ENCODE measurements at places on chromosomes 12 and 14.

- no peak for DNase-seq
Observed at GRCh38 chr12:27787559-27787958, 7.5 kb upstream of the MANSC4 start.

DNA sequence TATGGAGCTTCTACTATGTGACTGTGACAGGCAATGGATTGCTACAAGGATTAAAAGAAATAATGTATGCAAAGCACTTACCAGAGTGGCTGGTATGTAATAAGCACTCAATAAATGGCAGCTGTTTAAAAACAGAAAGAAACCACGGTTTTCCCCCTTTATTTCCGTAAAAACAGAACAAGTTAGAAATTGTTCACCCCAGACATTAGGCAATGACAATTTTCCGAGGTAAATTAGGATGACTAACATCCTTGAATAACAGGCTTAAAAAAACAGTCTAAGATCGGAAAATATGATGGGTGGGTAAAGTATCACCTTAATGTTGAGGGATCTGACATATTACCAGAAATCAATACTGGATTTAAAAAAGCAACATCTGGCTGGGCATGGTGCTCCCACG lies 20.9 kb upstream of the CNIH1 start:
- DNase-seq: no peak

GRCh38 chr12:82605115-82605514 lies 81.6 kb upstream of the TMTC2 start:
- DNase-seq: no peak

GRCh38 chr14:75247939-75248338 lies 30.7 kb upstream of the FOS start:
- no peak for DNase-seq

DNA sequence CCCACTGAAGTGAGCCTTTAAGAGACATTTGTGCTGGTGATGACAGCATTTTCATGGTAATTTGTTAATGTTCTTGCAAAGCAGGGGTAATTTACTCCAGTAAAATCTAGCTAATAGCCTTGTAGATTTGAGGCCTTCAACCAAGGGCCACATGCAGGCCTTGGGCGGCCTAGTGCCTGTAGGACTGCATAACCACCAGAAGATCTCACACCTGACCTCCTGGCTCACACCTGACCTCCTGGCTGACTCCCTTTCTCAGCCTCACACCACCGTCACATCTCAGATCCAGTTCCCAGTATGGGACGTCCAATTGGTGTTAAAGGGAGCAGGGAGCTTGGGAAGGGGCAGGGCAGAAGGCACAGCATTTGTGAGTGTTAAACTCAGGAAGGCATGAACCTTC lies 26.9 kb downstream of the C12orf42 start:
- no peak for DNase-seq

DNA sequence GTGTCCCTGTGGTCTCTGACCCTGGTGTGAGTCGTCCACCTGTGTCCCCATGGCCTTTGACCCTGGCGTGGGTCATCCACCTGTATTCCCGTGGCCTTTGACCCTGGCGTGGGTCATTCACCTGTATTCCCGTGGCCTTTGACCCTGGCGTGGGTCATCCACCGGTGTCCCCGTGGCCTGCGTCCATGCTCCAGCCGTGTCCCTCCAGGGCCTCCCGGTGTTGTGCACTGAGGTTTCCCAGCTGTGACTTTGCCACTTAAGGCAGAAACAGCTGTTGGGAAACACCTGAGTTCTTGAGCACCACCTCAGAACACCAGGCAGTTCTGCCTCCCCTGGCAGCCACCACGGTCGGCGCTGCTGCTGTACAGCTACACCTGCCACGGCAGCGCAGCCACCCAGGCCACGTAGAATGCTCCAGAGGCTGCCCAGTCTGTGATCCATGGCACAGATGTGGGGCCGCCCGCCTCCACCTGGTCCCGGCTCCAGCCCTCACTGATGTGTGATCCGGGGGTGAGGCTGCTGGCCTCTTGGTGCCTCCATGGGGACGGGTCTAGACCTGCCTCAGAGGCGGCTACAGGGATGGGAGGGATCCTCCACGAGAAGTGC lies 69.1 kb upstream of the GALNT9 start:
- DNase-seq: no peak

GRCh38 chr12:92039046-92039445 lies 106.6 kb downstream of the BTG1 start:
- no peak for DNase-seq
